Activated CD4-positive, alpha-beta T cell treated with anti-CD3 and anti-CD28 coated beads, Interleukin-10, Interleukin-2, amounts not matched to agents 100 ng/mL and 50 ng/mL, durations not matched to agents 16 hours and 8 hours (primary cell): ENCODE measurements at places on chromosomes 12 and 14.

GRCh38 chr12:132077322-132078100, 66.6 kb downstream of the DDX51 start:
- DNase-seq = no peak

DNA sequence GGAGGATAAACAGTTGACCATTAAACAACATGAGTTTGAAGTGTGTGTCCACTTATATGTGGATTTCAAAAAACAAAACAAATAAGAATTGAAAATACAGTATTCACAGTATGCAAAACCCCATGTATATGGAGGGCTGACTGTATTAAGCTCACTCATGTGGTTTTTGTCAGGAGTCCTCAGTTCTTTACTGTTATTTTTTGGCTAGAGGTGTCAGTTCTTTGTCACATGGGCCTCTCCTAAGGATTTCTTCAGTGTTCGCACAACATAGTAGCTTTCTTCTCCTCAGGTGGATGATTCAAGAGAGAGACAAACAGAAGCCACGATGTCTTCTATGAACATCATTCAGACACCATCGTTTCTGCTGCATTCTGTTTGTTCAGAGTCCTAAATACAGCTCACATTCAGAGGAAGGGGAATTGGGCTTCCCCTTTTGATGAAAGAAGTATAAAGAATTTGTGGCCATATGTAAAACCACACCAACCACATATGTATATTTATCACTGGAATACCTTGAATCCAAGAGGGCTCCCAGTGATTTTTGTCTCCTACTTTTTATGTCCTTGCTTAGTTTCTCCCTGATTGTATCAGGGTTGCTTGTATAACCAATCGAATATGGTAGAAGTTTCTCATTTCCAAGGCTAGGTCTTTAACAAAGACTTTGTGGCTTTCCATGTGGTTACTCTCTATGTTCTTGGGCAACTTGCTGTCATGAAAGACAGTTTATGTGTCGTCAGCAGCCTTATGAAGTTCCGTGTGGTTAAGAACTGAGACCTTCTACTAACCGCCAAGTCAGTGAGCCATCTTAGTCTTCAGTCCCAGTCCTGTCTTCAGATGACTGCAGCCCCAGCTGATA, 18.9 kb downstream of the MNAT1 start:
- DNase-seq = peak; percentile 92

DNA sequence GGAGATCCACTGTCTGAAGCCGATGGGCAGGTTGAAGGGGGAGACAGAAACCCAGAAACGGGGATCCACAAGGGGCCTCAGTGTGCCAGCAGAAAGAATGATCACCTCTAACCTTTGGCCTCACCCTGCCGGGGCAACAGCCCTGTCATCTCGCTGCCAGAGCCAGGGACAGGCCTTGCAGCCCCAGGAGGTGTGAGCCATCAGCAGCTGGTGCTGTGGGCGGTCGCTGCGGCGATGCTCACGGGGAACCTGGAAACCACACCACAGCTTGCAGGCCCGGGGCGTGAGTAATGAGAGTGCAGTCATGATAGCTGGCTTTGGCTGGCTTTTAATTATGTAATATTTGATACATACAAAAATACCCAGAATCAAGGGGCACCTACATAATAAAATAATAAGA, 4.7 kb upstream of the TTC7B start:
- DNase-seq = peak; percentile 82

GRCh38 chr14:105486974-105487448, 325 bp downstream of the CRIP1 start:
- peak; percentile 74 for DNase-seq

GRCh38 chr12:116144384-116144783, 133.1 kb downstream of the MED13L start:
- no peak for DNase-seq

DNA sequence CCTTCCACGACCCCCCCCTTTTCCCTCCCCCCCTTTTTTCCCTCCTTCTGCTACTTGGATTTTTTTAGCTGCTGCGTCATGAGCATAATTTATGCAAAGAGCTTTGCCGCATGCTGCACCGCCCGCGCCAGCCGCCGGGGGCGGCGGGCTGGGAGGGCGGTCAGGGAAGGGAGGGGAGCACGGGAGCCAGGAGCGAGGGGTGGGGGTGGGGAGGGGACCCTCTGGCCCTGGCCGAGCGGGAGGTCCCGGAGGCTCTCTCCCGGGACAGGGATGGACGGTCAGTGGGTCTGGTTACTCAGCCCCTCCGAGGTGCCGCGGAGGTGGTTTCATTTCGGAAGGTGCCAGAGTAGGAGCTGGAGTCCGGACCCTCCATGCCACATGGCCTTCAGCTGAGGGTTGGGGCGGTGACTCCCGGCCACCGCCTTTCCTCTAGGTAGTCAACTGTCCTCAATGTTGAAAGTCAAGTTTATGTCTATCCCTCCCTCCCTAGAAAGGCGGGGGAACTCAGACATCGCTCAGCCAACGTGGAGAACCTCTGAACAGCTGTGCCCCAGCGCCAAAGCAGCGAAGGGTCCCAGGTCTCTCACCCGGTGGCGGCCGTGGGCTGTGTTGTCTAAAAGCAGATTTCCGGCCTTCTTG, at the start of gene POU6F1:
Gene POU6F1, minus strand, starts transcription at position 95 of the 639 bp plus-strand sequence. CDS start 11,226 bp downstream, outside the sequence.
- peak; percentile 76 for DNase-seq

- no peak for DNase-seq
Observed at GRCh38 chr12:20210621-20211215, 157.6 kb upstream of the PDE3A start.

DNA sequence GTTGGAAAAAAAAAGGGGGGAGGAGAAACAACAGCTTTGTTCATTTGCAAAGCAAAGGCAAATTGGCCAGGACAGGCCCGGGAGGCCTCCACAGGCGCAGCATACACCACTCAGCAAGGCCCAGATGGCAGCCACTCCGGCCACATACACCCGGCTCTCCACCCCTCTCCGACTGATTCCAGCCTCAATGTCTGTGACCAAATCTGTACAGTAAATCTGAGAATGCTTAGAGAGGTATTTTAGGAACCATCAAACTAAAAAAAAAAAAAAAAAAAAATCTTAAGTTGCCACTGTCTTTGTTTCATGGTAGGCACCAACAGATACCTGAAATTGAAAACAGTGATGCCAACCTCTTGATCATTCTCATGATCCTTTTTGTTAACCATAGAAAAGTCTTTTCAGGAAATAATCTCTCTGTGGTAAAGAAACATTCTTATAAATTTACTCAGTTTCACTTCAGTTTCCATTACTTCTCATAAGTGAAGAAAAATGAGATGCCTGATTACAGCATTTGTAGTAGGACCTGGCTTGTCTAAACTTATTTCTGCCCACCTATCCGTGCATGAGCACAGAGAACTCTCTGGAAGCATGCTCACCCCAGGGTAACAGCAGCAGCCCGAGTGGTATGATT, 20.2 kb downstream of the VPS37B start:
- DNase-seq = peak; percentile 61

- no peak for DNase-seq
Observed at GRCh38 chr14:71988939-71989338, 56.7 kb downstream of the RGS6 start.

- no peak for DNase-seq
Observed at GRCh38 chr12:92370828-92371227, 225.2 kb upstream of the BTG1 start.

DNA sequence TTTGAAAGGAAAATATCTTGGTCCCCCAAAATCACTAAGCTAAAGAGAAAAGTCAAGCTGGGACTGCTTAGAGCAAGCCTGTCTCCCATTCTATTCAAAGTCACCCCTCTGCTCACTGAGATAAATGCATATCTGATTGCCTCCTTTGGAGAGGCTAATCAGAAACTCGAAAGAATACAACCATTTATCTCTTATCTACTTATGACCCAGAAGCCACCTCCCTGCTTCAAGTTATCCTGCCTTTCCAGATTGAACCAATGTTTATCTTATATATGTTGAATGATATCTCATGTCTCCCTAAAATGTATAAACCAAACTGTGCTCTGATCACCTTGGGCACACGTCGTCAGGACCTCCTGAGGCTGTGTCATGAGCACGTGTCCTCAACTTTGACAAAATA, 14.6 kb upstream of the CCDC196 start:
- no peak for DNase-seq

- DNase-seq = no peak
Observed at GRCh38 chr12:109871668-109872314, 8.6 kb downstream of the GLTP start.

GRCh38 chr12:59657266-59657665, 61.4 kb downstream of the SLC16A7 start:
- no peak for DNase-seq

DNA sequence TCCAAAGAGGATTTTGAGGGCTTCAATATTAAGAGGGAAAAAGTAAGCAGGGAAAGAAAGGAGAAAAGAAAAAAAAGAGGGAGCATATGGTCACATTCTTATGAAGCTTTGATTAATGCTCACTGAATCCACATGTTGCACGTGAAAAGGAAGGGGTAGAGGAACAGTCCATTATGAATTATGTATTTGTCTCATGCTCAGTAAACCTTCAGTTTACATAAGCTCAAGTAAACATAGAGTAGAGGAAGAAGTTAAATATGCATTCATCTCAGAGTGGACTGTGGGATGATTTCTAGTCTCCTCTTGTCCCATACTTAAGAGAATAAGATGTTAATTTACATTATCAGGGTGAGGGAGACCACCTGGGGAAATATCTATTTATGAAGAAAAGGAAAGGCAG, 334.5 kb downstream of the IPO8 start:
- no peak for DNase-seq

DNA sequence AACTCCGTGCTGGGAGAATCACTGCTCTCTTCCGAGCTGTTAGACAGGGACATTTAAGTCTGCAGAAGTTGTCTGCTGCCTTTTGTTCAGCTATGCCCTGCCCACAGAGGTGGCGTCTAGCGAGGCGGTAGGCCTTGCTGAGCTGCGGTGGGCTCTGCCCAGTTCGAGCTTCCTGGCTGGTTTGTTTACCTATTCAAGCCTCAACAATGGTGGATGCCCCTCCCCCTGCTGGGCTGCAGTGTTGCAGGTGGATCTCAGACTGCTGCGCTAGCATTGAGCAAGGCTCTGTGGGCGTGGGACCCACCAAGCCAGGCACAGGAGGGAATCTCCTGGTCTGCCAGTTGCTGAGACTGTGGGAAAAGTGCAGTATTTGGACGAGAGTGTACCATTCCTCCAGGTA, 43.7 kb downstream of the GPR137C start:
- DNase-seq = no peak

- DNase-seq = no peak
Observed at GRCh38 chr14:61563880-61564617, 131.3 kb upstream of the HIF1A start.

- DNase-seq = no peak
Observed at GRCh38 chr12:75710361-75711069, 199.1 kb upstream of the KRR1 start.

GRCh38 chr12:87960566-87960965, 68.6 kb downstream of the C12orf50 start:
- no peak for DNase-seq

- DNase-seq = no peak
Observed at GRCh38 chr14:64684091-64684490, 20.1 kb upstream of the PLEKHG3 start.

GRCh38 chr12:46367351-46368029, 5.1 kb downstream of the SLC38A2 start:
- no peak for DNase-seq

GRCh38 chr12:56202366-56202765, 13.1 kb upstream of the SMARCC2 start:
- DNase-seq = no peak

GRCh38 chr12:111444925-111445725, 39.4 kb downstream of the SH2B3 start:
- peak; percentile 96 for DNase-seq

- DNase-seq = no peak
Observed at GRCh38 chr12:58915634-58916033, 4.7 kb downstream of the LRIG3 start.
